ENCODE measurements at places on chromosomes 12 and 14.

DNA sequence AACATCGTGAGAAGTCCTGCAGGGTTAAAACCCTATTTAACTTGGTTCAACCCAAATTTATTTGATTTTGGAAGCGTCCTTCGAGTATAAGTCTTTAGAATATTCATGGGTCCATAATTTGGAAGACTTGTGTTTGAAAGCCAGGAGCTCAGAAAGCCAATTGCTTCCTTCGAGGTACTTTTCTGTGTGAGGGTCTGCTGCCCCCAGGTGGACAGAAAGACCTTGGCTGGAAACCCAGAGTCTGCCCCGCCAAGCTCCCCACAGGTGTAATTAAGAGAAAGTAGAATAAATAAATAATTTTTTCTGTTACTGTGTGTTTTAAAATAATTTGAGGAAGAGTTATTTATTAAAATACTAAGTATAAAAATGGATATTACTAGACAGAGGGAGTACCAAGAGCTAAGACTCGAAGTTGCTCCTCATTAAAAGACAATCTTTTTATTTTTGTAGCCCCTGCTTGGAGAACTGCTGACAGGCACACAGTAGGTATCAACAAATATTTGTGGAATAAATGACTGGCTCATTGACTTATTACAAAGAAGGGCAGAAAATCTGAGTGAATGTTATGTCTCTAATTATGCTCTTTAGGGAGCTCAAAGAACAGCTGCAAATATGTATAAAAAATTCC, 105.8 kb downstream of the PAH start:
- DNase-seq: peak; percentile 28

- no peak for DNase-seq
These were observed 20.5 kb downstream of the TTC7B start for GRCh38 chr14:90795744-90796143.

GRCh38 chr12:29614694-29615325, 117.3 kb upstream of the OVCH1 start:
- no peak for DNase-seq

DNA sequence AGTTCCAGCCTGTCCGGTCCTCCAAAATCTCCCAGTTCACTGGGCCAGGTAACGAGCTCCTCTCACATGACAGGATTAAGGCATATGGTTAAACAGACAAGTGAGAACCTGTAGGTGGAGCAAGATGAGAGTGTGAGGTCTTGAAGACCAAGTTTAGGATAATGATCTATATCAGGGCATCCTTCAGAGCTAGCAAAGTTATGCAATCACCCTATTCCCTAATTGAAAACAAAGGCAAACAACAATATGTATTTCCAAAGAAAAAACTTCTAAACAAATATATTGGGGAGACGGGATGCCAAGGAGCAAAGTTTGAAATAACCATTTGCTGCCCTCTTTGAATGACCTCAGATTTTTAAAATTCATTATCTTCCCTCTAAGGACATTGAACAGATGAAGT, 571.2 kb downstream of the BCL11B start:
- DNase-seq: no peak

GRCh38 chr14:90903101-90903500, 86.9 kb upstream of the TTC7B start:
- DNase-seq: peak; percentile 87

GRCh38 chr14:65062096-65063075, 39.9 kb downstream of the MAX start:
- no peak for DNase-seq

DNA sequence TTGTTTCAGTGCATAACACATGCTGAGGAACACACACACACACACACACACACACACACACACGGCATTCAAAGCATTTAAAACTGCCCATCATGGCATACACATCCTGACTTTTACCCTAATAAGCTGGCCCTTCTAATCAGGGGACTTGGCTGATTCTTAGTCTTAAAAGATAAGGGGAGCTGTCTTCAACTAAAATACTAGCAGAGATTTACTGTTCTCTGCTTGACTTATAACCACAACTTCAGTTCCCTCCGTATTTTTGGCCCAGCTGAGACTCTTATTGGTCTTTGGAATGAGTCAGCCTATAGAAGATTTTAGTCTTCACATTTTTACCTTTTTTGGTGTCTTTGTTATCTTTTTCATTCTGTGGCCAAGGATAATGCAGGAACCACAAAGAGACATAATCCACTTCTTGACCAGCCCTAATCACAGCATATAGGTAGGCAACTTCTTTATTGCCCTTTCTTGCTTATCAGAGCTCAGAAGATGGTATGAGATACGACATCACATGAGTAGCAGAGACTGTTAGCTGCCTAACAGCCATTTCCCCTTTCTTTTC, 25.1 kb upstream of the SLC8A3 start:
- DNase-seq: peak; percentile 50

- DNase-seq: no peak
These were observed 110.5 kb downstream of the GPR135 start for GRCh38 chr14:59354666-59355065.

- DNase-seq: no peak
These were observed 2.4 kb downstream of the SLC11A2 start for GRCh38 chr12:51023625-51024382.

- no peak for DNase-seq
These were observed 315.8 kb downstream of the ZFP36L1 start for GRCh38 chr14:68477110-68477455.

DNA sequence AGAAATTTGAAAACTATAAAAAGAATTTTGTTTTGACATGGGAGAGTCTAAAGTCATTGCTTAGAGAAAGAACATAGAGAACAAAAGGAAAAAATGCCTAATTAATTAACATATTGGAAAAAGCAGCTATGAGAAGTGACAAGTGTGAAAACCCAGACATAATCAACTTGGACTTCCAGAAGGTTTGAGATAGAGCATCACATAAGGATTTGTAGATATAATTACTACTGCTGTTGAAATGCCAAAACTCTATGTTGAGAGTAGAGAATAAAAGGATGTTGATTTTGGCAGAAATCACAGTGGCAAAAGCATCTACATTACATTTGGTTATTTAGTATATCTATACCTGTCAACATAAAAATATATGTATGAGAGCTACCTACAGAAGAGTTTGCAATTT, 135.1 kb downstream of the SLC41A2 start:
- DNase-seq: no peak

DNA sequence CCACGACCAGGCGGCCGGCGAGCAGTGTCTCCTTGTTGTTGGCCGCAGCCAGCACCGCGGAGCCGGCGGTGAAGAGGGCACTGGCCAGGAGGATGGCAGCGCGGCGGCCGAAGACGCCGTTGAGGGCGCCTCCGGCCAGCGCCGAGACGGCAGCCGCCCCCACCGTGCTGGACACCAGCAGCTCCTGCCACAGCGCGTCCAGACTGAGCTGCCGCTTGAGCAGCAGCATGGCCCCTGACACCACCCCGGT, 691 bp downstream of the SLC2A13 start:
- DNase-seq: no peak

DNA sequence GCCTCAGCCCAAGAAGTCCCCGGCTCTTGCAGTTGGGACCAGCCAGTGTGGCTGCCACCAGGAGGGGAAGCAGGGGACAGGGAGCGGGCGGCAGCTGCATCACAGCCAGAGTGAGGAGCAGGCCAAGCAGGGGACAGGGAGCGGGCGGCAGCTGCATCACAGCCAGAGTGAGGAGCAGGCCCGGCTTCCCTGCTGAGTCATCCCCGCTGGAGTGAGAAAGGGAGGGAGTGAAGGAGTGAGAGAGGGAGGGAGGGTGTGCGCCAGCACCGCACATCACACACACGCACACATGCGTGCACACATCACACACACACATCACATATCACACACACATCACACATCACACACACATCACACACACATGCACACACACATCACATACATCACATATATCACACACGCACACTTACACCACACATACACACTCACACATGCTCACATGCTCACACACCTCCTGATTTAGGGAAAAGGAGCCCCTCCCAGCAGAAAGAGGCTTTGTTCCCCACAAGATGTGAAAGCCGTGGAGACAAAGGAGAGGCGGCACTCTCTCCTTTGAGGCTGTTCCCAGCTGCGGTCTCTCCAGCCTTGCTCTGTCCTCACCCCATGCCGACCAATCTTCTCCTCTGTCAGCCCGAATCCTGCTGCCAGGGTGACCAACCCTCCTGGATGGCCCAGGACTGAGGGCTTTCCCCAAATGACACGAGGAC, 16.7 kb upstream of the ZDHHC22 start:
- DNase-seq: peak; percentile 24

DNA sequence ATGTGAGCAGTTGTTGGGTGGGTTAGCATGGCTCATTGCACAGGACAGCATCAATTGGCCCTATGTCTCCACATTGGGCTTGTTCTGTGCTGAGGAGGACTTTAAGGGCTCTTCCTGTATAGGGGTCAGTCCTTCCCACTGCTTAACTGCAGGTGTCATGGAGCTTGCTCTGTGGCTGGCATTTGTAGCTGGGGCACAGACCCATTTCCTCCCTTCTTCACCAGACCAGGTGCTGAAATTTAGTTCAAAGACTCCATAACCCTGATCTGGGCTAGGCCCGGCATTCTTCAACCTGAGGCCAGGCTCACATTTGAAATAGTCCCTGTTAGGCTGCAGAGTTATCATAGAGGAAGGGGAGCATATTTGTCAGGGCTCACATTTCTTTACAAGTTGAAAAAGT, 12.8 kb downstream of the CHST11 start:
- peak; percentile 3 for DNase-seq

DNA sequence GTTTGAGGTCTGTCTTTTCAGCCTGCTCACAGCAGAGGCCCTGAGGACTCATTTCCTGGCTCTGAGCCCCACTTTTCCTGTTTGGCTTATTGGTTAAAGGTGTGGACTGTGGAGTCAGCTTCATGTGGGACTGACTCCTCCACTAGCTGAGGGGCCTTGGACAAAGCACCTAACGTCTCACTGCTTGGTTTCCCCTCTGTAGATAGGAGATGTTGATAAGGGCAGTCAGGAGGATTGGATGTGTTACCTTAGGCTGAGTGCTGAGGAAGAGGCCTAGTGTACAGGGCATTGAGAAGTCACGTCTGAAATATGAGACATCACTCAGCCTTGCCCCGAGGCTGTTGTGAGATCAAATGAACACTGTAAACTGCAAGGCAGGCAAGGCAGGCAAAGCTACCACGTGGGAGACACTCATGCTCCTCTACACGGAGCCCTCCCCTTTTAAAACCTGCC, 27.1 kb upstream of the TCL1A start:
- DNase-seq: no peak

- DNase-seq: no peak
These were observed 175.7 kb upstream of the GSC start for GRCh38 chr14:94945615-94946014.

DNA sequence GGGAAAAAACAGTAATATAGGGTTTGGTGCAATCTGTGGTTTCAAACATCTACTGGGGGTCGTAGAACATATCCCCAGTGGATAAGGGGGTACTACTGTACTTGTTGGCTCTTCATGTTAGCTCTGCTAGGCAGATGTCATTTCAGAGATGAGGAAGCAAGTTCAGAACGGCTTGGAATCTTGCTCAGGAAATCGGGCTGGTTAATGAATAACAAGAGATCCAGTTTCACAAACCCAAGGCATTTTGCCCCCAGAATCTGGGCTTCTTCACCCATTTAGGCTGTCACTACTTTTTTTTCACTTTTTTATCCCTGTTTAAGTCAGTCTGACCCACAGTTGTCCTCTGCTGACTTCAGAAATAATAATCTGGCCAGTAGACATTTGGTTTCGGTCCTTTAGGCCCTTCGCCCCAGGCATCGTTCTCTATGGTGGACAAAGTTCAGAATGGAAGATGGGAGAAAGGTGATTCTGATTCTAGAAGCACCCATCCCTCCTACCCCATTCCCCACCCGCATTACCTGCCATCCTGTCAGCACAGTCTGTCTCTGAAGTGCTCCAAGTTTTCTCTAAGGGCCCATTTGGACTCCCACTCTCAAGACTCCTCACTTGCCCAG, 4.5 kb downstream of the SUOX start:
- DNase-seq: no peak

GRCh38 chr12:116370004-116370404, 92.5 kb upstream of the MED13L start:
- DNase-seq: no peak

- DNase-seq: no peak
These were observed 18.6 kb downstream of the BRF1 start for GRCh38 chr14:105282098-105282725.

DNA sequence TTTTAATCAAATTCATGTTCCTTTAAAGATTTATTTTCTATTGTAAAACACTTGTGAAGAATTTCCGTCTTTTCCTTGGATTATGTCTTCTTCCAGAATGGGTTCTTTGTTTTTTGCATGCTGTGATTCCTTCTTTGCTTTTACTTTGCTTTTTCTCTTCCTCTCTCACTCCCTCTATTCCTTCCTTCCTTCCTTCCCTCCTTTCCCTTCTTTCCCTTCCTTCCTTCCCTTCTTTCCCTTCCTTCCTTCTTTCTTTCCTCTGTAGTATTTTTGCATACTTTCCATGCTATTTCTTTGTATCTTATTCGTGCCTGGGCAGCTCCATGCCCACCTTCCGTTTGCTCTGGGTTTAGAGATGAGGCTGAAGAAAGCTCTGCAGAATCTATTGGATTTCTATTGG, 21.6 kb upstream of the FGF23 start:
- no peak for DNase-seq

GRCh38 chr12:49288922-49289555, 5.9 kb upstream of the PRPH start:
- no peak for DNase-seq

DNA sequence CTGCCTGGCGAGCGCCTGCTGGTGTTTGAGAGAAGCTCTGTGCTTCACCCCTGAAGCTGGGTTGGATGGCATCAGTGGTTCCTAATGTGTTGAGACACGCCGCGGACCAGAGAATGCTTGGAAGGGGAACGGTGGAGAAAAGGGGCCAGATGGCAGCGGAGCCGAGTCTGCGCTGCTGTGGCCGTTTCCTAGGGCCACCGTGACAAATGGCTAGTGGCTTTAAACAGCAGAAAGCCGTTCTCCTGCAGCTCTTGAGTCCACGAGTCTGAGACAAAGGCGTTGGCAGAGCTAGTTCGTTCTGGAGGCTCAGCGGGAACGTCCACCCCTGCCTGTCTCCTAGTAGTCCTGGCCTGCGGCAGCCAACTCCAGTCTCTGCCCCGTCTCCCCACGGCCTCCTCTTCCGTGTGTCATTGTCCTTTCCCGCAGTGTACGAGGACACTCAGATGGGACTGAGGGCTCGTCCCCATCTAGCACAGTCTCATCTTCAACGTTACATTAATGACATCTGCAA, 103.6 kb downstream of the ADGRD1 start:
- DNase-seq: no peak

- DNase-seq: no peak
These were observed 18.7 kb upstream of the POP5 start for GRCh38 chr12:120599672-120600552.

GRCh38 chr14:71321574-71322315, 414.5 kb downstream of the PCNX1 start:
- peak; percentile 55 for DNase-seq

GRCh38 chr12:98653866-98654493, 8.9 kb downstream of the APAF1 start:
- peak; percentile 89 for DNase-seq

GRCh38 chr14:102087762-102088011, 843 bp upstream of the HSP90AA1 start:
- DNase-seq: no peak

DNA sequence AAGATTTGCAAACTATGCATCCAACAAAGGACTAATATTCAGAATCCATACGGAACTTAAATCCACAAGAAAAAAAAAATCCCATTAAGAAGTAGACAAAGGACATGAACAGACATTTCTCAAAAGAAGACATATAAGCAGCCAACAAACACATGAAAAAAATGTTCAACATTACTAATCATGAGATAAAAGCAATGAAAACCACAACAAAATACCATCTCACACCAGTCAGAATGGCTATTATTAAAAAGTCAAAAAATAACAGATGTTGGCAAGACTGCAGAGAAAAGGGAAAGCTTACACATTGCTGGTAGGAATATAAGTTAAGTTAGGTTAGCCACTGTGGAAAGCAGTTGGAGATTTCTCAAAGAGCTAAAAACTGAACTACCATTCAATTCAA, 16.2 kb downstream of the CDK17 start:
- DNase-seq: peak; percentile 30
